ENCODE measurements at places on chromosomes 6 and 20.

DNA sequence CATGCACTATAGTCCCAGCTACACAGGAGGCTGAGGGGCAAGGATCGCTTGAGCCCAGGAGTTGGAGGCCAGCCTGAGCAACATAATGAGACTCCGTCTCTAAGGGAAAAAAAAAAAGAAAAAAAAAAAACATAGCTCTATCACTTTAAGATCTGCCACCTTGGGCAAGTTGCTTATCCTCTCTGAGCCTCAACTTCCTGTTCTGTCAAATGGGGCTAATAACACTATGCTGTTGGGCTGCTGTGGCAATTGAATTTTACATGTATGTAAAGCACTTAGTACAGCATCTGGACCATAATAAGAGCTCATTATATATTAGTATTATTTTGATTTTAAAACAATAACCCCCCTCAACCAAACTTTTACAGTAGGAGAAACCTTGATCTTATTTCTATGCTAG lies 141.5 kb downstream of the ATXN1 start:
- ATAC-seq = no peak

DNA sequence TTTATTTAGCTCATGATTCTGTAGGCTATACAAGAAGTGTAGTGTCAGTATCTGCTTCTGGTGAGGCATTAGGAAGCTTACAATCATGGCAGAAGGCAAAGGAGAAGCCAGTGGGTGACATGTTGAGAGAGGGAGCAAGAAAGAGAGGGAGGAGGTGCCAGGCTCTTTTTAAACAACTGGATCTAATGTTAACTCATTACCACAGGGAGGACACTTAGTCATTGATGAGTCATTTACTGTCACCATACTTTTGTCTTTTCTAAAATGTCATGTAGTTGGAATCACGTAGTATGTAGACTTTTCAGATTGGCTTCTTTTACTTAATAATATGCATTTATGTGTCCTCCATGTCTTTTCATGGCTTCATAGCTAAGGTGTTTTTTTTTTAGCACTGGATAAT lies 58.1 kb downstream of the NUS1 start:
- peak; percentile 72 for ATAC-seq

DNA sequence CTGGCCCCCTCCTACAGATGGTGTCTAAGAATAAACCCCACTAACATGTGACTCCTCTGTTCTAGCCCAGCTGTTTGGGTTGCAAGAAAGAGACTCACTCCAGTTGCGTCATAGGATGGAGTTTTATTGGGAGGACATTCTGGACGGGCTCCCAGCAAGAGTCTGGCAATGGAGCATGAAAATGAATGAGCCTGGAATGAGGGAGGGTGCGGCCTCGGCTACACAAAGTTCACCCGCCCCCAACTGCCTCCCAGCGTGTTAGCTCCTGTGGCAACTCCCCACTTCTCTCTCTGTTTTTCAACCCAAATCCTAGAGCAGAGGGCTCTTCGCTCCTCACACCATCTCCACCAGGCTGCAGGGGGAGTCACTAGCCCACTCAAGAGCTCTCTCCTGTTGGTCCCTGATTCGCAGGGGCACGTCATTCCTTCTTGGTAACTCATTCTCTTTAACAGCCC lies 5.1 kb upstream of the ADAM33 start:
- ATAC-seq = no peak

DNA sequence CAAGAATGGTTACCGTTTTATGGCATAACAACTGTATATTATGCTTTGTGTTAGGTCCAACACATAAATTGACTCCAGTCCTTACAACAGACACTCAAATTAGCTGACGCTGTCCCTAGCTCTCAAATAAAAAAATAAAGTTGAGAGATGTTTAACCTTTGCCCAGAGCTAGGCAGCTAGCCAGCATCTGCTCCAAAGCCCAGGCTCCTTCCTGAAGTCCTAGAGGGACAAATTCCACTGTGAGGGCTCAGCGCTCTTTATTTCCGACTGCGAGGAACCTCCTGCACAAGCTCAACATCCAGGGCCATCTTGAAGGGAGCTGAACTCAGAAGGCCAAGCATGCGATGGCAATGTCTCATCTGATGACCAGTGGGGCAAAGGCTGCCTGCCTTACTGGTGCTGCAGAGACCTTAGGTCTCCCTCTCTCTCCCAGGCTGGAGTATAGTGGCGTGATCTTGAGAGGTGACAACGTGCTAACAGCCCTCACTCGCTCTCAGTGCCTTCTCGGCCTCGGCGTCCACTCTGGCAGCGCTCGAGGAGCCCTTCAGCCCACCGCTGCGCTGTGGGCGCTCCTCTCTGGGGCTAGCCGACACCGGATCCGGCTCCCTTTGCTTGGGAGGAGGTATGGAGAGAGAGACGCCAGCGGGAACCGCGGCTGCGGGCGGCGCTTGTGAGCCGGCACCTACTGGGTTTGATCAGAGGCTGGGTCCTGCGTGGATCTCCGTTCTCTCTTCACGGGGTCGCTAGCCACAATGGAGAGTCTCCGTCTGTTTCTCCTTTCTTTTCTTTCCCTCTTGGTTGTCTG lies 24.7 kb upstream of the GFOD1 start:
- ATAC-seq = no peak

DNA sequence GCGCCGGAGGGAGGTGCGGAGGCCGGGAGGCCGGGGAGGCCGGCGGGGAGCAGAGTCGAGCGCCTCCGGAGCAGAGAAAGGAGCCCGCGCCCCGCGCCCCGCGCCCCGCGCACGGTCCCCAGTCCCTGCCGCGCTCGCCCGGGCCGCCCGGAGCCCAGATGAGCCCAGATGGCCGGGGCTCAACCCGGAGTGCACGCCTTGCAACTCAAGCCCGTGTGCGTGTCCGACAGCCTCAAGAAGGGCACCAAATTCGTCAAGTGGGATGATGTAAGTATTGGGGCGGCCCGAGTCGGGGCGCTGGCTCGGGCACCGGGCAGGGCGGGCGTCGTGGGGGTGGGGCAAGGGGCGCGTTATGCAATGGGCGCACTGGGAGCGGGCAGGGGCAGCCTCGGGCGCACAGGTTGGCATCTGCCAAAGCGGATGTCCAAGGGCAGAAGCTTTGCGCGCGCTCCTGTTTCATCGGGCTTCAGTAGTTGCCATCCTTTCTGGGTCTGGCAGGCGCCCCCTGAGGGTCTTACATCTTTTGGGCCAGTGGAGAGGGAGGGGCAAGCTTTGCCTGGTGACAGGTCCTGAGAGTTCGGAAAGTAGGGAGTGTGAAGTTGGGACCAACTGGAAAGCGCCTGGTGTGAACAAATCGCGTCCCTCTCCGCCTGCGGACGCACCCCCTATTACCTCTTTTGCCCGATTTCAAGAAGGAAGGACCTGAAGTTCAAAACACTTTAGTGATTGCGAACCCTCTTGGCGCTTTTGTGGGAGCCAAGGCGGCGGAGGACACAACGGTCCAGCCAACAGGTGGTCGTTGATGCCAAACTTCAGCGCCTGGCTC lies 631 bp downstream of the PLCB1 start:
- ATAC-seq = peak; percentile 29

- no peak for ATAC-seq
Observed at GRCh38 chr6:159815410-159815809, 15.3 kb downstream of the PNLDC1 start.

All from activated T-helper 17 cell treated with anti-CD3 and anti-CD28 coated beads, Interleukin-2, amount 50 U/mL, for 72 hours (primary cell).